GM04503 (cell line): ENCODE measurements at places on chromosomes 5 and 9.

DNA sequence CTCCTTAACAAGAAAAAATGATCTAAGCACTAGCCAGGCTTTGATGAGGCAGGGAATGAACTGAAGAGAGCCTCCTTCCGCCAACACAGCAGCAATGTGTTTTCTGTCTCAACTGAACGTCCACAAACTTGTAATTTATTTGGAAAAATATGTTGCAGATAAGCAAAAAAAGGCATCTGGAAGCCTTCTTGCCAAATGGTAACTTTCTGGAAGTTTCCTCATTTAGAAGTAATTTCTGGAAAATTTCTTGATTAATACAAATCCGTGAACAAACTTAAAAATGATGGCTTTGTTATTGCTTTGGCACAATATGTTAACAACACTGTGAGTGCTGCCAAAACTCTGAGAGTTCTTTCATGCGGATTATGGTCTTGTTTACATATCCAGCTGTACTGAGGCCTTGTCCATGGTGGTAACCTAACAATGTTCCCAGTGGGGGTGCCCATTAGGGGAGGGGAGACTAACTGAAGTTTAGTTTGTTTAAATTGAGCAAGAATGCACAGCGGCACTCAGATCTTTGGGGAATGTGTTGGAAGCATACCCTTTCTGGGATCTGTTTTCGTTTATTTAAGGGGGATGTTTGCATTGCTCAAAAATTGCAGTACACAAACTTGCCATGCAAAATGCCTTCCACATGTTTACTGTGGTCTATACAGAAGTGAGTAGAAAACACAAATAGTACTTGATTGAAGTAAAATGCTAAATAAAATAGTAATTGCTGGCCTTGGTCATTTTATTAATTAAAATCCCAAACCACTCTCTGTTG, 334.7 kb downstream of the NR2F1-AS1 start:
- peak; percentile 19 for DNase-seq

- DNase-seq: no peak
These were observed 53.3 kb upstream of the CYLC2 start for GRCh38 chr9:102941868-102942267.

GRCh38 chr9:123523001-123523400, 167.0 kb downstream of the CRB2 start:
- no peak for DNase-seq

GRCh38 chr5:69531406-69531801, 28.6 kb upstream of the GTF2H2C start:
- no peak for DNase-seq

DNA sequence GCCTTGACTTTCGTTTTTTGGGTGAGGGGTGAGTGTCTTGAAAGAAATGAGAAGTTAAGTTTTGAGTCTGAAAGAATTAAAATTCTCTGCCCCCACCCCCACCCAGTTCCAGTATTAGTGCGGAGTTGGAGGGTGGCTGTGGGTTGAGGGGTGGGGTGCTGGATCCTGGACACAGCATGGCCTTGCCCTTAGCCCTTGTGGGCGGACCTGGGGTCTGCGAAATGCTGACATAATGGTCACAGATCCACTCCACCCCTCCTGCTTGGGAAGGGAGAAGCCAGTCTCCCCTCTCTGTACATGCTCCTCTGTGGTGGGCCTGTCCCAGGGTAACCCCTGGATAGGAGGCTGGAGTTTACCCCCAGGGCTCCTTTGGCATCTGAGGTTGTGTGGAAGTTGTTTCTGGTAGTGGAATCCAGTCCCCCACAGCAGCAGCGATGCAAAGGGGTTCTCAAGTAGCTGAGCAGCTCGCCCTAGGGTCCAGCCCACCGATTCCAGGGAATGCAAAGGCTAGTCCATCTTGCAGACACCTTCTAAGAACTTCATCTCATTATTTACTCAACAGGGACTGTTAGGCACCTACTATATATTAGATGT, 42.8 kb upstream of the TCF7 start:
- no peak for DNase-seq

DNA sequence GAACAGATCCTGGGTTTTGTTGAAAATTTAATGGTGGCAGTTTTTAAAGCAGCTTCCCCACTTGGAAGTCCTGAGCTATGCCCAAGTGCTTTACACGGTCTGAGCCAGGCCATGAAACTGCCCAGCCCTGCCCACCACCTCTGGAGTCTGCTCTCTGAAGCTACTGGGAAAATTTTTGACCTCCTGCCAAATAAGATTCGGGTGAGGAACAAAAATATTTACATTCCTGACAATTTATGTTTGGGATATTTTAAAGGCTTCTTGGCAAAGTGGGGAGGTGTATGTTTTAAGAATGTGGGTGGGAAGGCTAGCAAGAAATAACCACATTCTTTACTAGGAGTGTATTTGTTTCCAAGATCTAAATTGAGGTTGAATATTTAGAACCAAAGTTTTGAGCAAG, 50.0 kb downstream of the HACD4 start:
- peak; percentile 90 for DNase-seq

- peak; percentile 42 for DNase-seq
These were observed 37.3 kb downstream of the STK10 start for GRCh38 chr5:172150514-172151425.

DNA sequence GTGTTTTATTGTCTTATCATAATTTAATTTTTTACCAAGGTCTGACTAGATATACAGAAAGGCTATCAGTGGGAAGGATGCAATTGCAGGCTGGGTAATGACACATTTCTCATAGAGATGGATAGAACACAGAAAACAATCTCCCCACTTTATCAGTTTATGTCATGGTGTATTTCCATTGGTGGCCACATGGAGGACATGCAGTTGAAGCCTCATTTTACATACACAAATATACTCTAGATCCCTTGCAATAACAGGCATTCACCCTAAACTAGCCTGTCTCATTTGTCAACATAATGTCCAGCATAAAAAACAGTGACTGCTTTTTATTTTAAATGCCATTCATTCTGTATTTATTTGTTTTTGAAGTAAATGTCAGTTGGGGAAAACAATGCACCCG, 526.3 kb downstream of the GABRG2 start:
- DNase-seq: no peak

GRCh38 chr5:66839636-66840185, 243.5 kb downstream of the MAST4 start:
- no peak for DNase-seq

DNA sequence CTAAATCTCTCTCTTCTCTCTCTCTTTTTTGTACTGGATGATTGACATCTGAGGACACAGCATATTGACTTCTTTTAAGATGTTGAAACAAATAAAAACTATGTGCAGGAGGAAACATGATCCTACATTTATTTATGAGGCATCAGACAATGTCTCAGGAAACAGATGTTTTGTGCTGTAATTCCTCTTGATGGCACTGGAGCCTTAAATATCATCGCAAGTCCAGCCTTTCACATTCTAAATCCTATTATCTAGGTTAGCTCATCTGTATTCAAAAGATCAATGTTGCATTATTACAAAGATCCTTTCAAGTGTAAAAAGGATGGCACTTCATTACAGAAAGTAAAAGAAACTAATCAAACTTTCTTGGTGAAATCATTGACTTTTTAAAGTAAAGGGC, 63.9 kb downstream of the MAT2B start:
- no peak for DNase-seq

DNA sequence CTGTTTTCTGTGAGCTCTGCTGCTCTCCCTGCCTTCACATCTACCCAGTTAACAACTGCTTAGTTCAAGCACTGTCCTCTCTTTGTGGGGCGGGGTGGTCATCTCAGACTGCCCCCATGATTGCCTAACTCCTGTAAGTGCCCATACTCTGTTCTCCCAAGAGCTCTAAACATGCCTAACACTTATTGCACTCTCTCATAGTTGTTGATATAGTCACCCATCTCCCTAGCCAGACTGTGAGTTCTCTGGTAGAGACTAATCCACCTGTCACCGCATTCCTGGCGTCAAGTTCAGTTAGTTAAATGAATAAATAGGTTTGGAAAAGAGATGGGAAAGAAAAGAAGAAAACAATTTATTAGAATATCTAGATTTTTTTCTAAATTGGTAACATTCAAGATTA, 18.3 kb upstream of the MUSK start:
- DNase-seq: peak; percentile 59

DNA sequence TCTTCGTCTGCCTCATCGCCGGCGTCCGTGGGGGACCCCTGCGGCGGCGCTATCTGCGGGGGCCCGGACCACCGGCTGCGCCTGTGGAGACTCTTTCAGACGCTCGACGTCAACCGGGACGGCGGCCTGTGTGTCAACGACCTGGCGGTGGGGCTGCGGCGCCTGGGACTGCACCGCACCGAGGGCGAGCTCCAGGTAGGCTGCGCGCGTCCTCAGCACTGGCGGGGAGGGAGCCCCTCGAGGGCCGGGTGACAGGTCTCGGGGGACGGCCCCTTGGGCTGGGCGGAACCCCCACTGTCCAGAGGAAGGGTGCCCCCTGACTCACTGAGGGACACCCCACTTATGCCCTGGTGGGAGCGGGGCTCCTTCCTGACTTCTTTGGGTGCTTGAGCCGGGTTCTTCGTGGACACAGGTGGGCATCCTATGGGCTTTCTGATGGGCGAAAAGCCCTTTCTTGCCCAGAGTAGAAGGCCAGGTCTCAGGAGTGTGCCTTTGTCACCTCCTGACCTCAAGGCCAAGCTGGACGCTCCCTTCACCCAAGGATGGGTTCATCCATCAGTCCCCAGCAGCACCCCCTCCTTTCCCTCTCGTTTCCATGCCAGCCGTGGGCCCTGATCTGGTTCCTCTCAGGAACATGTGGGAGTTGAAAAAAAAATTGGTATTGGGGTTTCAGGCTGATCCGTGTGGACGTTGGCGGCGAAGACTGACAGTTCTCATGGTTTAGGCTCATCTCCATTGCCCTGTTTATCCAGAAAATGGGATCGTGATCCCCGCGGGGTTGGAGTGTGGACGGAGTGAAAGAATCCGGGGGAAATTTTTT, 564 bp downstream of the SLC25A25 start:
- DNase-seq: no peak

- no peak for DNase-seq
These were observed 52.2 kb upstream of the GRAMD2B start for GRCh38 chr5:126370796-126371718.

GRCh38 chr5:36889264-36889663, 12.7 kb downstream of the NIPBL start:
- no peak for DNase-seq
